ENCODE measurements at places on chromosomes 7 and 10.
A peak's percentile ranks its signal among the peaks of the same experiment; 100 is the strongest.

GRCh38 chr10:95069286-95069685 lies at the start of gene CYP2C8:
Gene CYP2C8 (minus strand): TSS chr10:95069497. CDS start chr10:95069402, 95 bp downstream.
- no peak for DNase-seq

DNA sequence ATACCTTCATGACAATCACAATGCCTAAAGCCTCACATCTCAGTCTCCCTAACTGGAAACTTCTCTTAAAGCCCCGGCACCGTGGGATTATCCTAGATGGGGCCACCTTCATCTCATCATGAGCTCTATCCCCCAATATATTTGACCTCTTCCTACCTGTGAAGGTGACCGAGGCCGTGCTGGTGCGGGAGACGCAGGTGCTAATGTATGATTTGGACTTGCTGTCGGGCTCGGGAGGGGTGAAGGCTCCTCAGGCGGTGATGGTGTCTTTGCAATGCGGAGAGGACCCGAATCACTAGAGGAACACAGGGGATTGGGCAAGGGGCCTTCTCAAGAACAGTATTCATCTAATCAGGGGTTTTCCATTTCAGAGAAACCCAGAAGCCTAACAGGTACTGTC lies 168.4 kb downstream of the AMPH start:
- no peak for DNase-seq

- DNase-seq: no peak
Observed at GRCh38 chr10:112271982-112272381, 11.2 kb upstream of the TECTB start.

- DNase-seq: no peak
Observed at GRCh38 chr10:99346247-99346646, 17.1 kb downstream of the CNNM1 start.

GRCh38 chr7:127390186-127390816 lies 2.2 kb downstream of the ZNF800 start:
- DNase-seq: no peak

GRCh38 chr10:50387732-50388073 lies 136.4 kb upstream of the ASAH2 start:
- DNase-seq: no peak

- DNase-seq: no peak
Observed at GRCh38 chr10:106713846-106714245, 450.7 kb downstream of the SORCS1 start.

DNA sequence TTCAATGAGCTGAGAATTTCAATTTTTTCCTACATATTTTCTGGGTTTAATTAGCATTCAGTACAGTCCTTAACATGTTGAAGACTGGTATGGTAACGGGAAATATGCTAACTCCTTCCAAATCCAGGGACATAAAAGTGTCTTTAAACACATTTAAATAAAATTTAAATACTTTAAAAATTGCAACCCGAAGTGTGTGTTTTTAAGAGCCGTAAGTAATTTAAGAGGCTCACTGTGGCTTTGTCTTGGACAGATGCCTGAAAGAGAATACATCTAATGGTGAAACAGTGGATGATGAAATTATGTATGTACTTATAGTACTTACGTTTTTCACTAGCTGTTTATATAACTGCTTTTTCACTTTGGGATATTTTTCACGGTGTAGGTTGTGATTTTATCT lies 687.3 kb upstream of the CELF2 start:
- DNase-seq: no peak

DNA sequence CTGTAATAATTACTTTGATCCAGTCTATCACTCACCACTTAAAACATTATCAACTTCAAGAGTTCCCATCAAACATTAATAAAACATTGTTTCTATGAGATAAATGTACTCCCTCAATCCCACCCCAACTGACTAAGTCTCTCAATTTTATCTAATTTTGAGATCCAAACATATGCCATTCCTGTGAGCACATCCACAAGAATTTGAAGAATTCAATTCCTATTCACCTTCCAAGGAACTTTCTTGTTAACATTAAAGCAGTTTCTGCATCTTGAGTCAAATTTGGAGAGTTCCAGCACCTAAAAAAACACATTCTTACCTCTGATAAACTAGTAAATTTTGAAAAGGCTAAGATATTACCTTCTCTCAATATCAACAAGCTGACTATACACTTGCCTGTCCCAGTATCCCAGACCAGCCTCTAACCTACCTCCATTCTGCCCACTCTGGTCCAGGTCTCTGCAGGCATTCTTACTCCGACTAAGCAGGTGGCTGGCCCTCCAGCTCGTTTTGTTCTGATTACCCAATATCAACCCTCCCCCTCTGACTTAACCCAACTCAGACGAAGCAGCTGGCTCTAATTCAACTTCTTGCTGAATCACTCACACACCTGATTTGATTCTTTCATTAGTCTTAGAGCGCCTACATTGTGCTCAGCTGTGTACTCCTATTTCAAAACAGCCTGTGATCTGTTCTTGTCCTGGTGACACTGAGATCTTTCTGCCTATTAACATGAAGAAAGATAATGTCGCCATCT lies 275.2 kb downstream of the IPMK start:
- no peak for DNase-seq

GRCh38 chr7:98034081-98035035 lies 44.4 kb upstream of the OCM2 start:
- DNase-seq: no peak

DNA sequence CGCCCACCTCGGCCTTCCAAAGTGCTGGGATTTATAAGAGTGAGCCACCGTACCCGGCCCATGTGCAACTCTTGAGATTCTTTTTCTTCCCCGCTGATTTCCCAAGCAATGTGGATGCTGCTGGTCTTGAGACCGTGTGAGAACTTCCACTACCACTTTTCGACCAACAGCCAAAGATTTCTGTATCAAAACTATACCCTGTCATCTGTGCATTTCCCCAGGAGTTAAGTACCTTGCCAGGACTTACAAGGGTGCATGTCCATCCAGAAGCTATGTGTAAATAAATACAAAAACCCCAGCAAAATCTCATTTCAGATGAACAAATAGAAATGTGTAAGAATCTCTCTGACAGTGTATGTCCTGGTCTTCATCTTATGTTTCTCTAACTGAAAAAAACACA lies 9.9 kb upstream of the GALNT11 start:
- no peak for DNase-seq

DNA sequence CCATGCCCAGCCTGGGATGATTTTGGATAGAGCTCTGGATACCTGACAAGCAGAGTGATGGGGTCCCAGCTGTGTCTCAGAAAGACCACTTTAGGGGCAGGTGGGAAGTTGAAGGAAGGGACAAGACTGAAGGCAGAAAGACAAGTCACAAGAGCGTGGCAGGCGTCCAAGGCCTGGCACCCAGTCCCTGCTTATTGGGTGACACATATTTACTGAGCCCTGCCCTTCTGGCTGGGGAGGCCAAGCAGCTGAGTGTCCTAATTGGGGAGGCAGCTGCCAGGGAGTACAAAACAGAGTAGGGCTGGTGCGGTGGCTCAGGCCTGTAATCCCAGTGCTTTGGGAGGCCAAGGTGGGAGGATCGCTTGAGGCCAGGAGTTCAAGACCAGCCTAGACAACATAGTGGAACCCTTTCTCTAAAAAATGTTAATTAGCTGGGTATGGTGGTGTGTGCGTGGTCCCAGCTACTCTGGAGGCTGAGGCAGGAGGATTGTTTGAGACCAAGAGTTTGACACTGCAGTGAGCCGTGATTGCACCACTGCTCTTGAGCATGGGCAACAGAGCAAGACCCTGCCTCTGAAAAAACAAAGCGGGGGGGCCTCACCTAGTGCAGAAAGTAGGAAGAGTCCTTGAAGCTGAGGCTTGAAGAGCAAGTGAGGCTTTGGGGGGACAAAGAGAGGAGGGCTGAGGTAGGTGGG lies 53.0 kb upstream of the GTF2I start:
- DNase-seq: no peak

DNA sequence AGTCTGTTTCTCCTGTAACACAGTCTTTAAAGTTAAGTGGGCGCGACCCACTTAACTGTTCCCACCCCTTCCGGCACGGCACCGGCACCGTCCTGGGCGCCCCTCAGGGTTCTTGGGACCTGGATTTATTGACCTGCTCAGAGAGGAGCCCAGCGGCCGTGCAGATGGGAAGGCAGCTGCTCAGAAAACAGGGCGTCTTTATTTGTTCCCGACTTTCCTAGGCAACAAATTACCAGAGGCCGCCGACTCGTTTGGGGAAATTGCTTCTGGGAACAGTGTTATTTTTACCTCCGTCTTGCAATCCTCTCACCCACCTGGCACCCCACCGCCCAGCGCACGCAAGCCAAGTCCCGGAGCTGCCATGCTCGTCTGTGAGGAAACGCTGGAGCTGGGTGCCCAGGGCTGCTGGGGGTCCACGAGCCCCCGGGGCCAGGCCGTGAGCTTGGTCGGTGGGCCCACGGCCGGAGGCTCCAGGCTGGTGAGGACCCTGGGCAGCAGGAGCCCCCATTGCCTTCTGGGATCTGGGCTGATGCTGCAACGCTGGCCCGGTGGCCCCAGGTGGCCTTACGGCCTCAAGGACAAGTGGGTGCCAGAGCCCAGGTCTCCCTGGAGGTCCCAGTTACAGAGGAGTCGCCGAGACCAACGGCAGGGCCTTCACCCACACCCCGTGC lies 14.9 kb upstream of the ADGRA1 start:
- no peak for DNase-seq

- DNase-seq: no peak
Observed at GRCh38 chr7:117271566-117271965, 51.3 kb downstream of the WNT2 start.

DNA sequence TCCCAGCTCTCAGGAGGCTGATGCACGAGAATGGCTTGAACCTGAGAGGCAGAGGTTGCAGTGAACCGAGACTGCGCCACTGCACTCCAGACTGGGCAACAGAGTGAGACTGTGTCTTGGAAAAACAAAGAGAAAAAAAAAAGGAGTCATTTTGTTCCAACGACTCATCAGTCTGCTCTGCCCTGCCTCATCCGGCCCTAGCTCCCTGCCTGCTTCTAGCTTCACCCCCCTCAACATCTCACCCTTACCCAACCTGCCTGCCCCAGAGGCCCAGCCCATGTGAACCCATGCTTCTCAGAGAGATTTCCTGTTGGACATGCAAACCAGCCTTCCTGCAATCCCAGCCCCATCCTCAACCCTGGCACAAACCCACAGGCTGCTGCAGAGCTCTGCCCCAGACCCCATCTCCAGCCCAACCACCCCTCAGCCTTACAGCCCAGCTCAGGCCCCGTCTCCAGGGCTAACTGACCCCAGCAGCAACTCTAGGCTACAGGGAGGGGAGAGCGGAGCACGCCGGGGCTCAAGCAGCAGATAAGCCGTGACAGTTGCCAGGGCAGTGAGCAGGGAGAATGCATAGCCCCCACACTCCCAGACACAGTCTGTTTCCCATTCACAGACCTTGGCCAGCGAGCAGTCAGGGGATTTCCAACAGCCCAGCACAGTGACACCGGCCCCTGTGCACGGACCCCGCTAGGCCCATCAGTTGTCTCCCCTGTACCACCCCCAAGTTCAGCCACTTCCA lies 86.0 kb upstream of the KCTD7 start:
- no peak for DNase-seq

DNA sequence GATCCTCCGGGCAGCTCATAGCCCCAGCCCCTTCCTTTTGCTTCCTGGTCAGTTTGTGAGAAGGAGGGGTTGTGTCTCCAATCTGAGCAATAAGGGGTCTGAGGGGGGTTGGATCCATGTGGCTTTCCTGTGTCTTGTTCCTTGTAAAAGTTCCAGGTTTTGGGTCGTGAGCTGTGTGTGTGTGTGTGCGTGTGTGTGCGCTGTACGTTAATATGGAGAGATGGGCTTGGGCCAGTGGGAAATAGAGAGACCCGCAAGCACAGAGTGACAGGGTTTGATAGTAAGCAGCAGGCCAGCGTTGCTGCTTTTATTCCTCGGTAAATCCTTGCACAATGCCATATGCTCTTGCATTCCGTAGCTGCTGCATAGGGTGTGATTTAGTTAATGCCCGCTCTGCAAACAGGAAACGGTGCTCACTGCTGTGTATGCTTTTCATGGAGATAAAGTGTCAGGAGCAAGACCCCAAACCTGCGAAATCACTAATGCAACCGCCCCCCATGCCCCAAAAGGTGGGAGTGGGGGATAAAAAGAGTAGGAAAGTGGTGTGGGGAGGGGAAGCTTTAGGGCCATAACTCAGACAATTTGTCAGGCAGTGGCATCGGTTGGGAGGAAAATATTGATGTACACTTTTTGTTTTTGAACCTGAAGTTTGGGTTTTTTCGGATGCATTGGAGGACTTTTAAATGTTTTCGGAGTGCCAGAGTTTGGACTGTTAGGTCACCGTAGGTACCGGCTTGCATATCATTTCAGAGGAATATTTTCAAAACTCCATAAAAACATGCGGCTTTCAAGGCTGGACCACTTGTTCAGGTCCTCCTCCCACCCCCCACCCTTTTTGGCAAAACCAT lies 108.7 kb downstream of the TCF7L2 start:
- DNase-seq: no peak

- no peak for DNase-seq
Observed at GRCh38 chr10:77247031-77247990, 390.3 kb downstream of the KCNMA1 start.

DNA sequence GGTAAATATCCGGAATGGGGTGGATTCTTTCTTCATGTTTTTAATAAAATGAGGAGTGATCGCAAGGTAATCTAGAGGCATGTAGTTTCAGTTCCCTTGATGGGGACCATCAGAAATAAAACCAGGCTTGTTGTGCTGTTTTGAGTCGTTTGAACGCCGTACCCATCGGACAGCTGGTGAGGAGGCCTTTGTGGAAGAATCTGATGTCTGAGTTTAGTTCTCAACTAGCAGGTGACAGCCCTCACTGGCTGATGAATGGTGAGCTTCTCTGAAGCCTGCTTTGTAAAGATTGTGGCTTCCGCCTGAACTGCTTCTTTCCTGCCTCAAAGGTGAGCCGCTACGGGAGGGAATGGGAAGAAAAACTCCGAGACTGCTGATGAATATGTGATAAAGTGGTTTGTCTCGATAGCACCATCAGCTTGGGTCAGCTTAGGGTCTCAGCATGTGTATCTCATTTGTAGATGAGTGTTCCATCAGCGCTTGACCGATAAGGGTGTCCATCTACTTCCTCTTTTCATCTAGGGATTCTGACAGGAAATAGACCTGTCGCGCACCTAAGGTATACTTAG lies 977 bp downstream of the TMEM248 start:
- peak; percentile 14 for DNase-seq

- no peak for DNase-seq
Observed at GRCh38 chr7:147415991-147416390, 1174.6 kb upstream of the C7orf33 start.

GRCh38 chr10:59072038-59072437 lies 104.4 kb upstream of the PHYHIPL start:
- DNase-seq: no peak

DNA sequence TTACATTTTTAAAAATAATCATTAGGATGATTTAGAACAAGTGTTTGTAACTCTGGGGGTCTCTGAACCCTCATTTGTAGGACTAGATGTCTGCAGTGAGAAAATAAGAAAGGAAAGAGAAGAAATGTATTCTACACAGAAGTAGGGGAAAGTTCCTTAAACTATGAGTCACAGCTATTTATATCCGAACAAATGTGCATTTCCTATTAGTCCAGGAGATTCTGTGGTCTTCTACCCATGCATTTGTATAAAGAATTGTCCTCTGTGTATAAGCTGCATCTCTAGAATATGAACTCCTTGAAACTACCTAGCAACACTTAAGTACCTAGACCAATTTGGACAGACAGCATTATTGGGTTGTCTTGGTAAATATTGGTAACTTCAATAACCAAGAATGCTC lies 15.9 kb upstream of the CD36 start:
- DNase-seq: no peak

- DNase-seq: no peak
Observed at GRCh38 chr7:25759748-25760147, 392.2 kb upstream of the NFE2L3 start.

All from stimulated activated CD4-positive, alpha-beta T cell treated with anti-CD3 and anti-CD28 coated beads, Interleukin-2, amount 100 ng/mL, for 24 hours (primary cell).